ENCODE measurements at places on chromosomes 11 and 22.

- no peak for DNase-seq
Observed at GRCh38 chr22:37496651-37497050, 10.5 kb upstream of the MFNG start.

DNA sequence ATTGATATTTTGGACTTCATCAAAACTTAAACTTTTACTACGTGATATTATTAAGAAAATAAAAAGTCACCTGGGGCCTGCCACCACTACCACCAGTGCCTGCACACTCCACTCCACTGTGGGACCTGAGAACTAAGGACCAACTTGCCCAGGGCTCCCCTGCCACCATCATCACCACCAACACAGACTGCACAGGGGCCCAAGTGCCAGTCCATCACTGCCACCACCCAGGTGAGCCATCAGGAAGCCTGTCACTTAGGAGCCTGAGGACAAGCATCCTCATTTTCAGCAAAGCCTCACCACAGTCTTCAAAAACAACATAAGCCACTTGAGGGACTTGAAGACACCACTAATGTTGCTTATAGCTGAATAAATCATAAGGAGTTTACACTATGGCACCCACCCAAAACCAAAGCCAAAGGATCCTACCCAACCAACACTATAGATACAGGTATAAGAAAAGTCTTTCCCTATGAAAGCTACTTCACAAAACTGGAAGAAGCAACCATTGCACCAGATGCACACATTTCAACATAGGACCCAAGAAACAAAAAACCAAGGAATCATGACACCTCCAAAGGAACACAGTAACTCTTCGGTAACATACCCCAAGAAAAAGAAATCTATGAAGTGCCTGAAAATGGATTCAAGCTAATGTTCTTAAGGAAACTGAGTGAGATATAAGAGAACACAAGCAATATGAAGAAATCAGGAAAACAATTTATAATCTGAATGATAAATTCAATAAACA, 73.6 kb upstream of the GNAZ start:
- no peak for DNase-seq

GRCh38 chr11:95095858-95096587, 6.4 kb downstream of the ENDOD1 start:
- DNase-seq, result no peak

DNA sequence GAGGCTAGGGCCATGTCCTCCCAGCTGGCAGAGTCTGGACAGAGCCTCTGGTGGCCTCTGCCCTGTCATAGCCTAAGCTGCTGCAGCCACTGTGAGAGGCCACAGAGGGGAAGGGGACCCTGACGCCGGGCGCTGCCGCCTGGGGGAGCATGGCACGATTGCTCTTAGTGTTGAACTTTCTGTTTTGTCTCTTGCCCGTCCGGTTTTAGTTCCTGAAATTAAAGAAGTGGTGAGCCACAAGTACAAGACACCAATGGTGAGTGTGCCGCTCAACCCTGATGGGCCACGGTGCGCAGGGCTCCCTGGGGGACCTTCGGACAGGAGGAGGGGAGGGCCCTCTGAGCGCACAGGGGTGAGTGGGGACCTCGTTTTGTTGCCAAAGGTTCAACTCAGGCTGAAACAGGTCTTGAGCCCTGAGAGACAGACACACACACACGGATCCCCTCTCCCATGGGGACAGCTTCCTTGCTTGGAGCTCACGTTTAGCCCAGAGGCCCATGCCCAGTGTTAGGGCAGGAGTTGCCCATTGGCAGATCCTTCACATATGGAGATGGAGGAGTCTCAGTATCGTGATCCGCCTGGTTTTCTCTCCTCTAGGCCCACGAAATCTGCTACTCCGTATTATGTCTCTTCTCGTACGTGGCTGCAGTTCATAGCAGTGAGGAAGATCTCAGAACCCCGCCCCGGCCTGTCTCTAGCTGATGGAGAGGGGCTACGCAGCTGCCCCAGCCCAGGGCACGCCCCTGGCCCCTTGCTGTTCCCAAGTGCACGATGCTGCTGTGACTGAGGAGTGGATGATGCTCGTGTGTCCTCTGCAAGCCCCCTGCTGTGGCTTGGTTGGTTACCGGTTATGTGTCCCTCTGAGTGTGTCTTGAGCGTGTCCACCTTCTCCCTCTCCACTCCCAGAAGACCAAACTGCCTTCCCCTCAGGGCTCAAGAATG, 23.8 kb downstream of the MYBPC3 start:
- no peak for DNase-seq

GRCh38 chr11:76778874-76779273, 4.3 kb upstream of the TSKU start:
- no peak for DNase-seq

GRCh38 chr11:72224564-72225410, at the start of gene INPPL1:
TSS of gene INPPL1 (plus strand) at chr11:72224767. CDS start at chr11:72224985, 218 bp downstream.
- DNase-seq, result peak; percentile 40
